KG1 (cell line): ENCODE measurements at places on chromosomes 4 and X.
A peak's percentile ranks its signal among the peaks of the same experiment; 100 is the strongest.

- DNase-seq, result peak; percentile 63
Measured at GRCh38 chr4:138341739-138342415, 99.7 kb upstream of the SLC7A11 start.

GRCh38 chr4:180634306-180634705 lies 1608.9 kb upstream of the TENM3 start:
- DNase-seq, result no peak

DNA sequence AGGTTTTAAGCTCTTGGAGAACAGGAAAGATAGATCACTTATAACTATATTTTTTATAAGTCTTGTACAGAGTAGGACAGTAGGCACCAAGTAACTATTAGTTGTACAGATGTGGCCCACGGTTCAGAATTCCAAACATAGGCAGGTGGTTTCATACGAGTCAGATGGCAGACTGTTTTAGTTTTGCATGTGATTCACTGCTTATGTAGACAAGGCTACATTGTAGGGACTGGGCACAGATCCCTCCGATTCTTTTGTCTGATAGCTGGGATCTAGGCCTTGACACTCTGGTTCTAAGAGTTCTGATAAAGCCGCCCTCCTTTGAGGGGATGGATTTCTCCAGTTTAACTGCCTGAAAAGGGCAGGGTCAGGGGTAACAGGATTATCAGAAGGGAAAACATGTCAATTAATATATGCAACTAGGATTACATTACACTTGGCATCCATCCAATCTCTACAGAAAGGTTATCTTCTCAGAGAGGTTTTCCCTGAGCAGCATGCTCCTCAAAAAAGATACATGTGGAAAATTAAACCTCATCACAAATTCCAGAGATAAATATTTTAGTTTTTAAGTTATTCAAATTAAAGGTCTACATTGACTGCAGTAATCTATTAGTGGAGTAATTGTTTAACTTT lies 87.8 kb downstream of the SPRY1 start:
- no peak for DNase-seq

DNA sequence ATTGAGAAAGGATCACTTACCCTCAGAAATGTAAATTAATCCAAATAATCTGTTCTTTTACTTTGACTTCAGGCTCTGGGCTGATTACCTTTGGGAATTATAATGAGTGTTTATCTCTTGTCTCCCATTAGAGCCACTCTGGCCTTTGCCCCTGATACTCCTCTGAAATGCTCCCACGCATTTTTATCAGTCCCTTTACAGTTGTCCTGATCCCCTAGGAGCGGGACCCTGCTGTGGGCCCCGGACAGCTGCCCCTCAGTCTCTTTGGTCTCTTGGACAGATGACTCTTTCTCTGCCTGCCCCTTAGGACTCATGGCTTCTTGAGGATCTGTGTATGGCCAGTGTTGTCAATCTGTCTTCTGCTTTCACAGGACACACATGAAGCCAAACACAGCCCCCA lies 1.0 kb upstream of the TRIM75 start:
- no peak for DNase-seq

- no peak for DNase-seq
Measured at GRCh38 chr4:156790866-156791265, 180.7 kb downstream of the PDGFC start.

DNA sequence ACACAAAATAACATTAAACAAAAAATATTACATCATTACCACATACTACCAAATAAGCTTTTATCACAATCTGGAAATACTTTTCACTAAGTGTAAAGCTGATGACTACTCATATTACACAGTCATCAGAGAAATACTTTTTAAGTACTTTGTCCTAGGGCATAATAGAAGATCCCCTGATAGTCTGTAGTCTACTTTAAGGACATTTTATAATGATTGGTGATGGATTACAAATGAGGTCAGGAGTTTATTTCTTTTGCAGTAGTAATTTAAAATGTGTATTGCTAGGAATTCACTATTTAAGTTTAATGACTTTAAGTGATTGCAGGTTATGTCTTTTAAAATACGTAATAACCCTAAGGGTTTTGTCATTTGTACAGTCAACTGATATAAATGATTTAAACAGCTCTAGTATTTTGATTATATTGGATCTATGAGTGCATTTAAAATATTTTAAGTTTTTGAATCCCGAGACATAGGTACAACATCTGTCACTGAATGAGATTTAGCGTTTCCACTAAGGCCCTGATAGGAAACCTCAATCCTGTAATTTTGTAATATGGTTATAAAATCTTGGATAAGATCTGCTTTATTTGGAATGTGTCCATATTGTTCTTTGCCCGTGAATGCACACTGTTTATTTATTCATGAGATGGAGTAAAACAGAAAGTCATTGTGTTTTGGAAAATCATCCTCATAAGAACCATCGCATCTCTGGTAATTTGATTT lies 189.5 kb downstream of the ARAP2 start:
- no peak for DNase-seq

DNA sequence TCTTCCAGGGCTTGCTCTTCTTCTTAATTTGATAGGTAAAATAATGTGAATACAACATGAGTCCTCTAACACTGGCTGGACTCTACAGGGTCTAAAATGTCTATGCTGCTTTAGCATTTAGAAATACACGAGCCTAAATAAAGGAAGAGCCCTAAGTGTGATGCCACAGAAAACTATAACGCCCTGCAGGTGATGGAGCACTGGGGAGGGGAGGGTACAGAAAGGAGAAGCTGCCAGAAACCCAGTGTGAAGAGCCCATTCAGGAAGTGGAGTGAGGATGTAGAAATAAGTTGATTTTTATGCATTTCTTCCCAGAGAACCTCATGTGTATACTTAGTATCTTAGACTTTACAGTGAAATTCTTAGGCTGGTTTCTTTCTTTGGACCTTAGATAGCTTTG lies 83.4 kb downstream of the TNIP2 start:
- no peak for DNase-seq

GRCh38 chr4:7956270-7956808 lies 16.7 kb upstream of the AFAP1 start:
- DNase-seq, result no peak

- DNase-seq, result no peak
Measured at GRCh38 chr4:2259541-2260343, 2.2 kb downstream of the MXD4 start.

DNA sequence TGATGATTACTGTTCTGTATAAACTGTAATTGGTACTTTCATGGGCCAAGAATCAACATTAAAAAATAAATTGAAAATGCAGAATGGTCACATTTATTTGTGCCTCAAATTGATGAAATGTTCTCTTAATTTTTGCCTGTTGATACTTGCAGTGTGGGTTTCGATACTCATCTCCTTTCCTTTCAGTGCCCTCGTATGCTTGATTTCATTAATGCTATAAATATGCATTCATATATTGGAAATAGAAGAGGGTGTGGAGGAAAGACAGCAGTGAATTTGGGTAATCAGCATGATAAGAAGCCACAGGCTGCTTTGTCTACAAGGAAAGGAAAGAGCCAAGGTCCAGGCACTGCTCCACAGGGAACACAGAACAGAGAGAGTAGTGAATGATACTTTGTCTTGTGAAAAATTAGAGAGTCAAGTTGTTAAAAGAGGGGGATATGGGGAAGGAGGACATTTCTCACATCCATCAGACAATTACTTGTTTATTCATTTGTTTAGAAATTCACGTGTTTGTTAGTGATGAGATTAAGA lies 1.0 kb upstream of the DDX60 start:
- no peak for DNase-seq

- DNase-seq, result no peak
Measured at GRCh38 chr4:128653527-128654444, 155.7 kb upstream of the JADE1 start.

GRCh38 chr4:7297881-7298280 lies 105.5 kb downstream of the SORCS2 start:
- no peak for DNase-seq

DNA sequence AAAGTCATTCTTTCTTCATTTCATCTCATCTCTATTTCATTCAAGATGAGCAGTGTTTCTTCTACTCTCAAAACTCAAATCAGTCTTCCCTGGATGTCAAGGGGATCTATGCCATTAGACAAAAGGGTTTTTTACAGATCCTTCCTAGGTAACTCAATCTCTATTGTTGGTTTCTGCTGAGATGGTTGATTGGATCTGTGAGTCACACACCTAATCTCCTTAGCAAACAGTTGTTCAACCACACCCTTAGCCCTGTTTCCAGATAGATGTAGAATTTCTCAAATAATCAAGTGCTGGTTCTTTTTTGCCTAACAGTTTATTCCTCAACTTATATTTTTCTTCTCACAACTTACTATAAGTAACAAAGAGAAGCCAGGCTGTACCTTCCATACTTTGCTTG lies 200.5 kb downstream of the KDR start:
- no peak for DNase-seq

DNA sequence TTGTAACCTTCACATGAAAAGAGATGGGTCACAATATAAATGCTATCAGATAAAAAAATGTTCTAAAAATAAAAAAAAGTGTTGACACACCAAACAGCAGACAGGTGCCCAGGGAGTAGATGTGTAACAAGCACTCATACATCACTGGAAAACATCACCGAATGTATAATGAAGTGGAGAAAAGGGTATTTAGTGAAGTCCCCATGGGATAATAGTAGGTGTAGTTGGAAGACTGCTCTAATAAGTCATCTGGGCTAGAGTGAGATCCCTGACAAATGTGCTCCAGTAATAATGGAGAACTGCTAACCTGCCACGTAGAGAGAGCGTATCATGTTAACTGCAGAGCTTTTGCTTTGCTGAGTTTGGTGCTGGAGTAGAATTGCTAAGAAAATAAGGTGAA lies 152.0 kb downstream of the GRIA2 start:
- no peak for DNase-seq

- no peak for DNase-seq
Measured at GRCh38 chr4:139851639-139852038, 186.0 kb downstream of the MGST2 start.

DNA sequence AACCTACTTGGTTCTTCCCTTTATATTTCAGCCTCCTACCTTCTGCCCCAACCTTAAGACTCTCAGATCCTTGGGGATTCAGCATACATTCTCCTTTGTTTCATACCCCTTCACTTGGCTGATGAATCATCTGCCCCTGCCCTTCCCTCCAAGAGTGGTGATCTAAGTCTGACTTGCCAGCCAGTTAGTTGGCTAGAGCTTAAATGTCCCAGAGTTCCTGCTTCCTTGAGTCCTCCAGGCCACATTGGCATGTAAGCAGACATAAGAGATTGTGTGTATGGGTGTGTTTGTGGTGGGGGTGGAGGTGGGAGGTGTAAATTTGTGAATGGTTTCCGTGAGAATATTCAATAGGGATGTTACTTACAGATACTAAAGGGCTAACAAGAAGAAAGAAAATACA lies 3.7 kb upstream of the TEX13D start:
- no peak for DNase-seq

DNA sequence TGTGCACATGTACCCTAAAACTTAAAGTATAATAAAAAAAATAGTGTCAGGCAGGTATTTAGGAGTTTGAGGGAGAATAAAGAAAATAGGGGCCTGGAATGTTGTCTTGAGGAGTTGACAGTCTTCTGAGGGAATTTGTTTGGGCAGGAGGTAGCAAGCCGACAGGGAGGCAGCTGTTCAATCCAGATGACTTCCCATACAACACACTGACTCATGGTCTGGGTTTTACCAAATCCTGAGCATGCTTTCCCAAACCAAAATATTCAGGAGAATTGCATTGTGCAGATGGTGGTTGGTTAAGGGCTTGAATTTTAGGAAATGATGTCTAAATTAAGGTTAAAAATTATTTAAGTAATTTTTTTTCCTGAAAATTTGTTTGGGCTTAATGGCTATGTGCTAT lies 430.0 kb downstream of the INPP4B start:
- DNase-seq, result no peak

DNA sequence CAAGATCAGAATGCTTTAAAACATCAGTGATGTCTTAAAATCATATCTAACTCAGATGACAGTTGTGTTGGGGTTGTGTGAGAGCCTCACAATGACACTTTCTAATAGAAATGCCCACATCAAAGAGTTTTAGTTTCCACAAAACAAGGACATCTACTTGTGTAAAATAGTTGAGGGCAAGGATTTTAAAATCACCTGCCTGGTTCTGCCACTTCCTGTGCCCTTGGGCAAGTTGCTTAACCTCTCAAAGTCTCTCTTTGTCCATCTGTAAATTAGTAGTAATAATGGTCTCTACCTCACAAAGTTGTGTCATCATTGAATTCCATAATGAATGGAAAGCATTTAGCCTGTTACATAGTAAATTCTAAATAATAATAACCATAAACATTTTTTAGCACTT lies 41.9 kb upstream of the RELL1 start:
- no peak for DNase-seq

DNA sequence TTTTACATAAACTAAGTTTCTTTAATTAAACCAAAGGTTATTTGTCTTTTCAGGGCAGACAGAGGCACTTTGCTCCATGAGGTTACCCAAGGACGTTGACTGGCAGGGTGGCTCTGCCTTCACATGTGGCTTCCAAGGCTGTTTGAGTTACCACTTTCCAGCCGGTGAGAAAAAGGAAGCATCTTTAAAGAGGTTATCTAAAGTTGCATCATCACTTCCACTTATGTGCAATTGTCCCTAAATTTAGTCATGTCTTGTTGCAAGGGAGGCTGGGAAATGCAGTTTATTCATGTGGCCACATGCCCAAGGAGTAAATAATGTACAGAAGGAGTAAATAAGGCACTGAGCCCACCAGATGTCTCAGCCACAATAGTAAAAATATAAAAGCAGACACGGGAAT lies 29.0 kb upstream of the RAP1GDS1 start:
- DNase-seq, result no peak

GRCh38 chr4:10983268-10983667 lies 298.7 kb upstream of the CLNK start:
- no peak for DNase-seq

- DNase-seq, result peak; percentile 86
Measured at GRCh38 chr4:40055863-40056715, 561 bp upstream of the N4BP2 start.

DNA sequence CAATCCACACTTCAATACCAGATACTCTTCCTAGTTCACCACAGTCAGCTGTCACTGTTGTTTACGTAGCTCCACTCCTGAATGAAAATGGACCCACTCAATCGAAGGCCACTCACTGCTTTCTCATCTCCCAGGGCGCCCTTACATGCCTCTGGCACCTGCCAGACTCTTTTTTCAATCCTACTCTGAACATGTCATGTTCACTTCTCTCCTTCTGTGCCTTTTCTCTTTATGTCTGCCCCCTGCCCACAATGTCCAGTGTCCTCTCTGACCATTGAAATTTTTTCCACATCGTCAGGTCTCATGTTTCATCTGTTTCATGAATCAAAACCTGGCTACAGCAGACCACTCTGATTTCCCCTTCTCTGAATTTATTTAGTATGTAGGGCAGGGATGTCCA lies 1.3 kb upstream of the MGAT4D start:
- no peak for DNase-seq

- no peak for DNase-seq
Measured at GRCh38 chr4:113820108-113820507, 58.6 kb upstream of the CAMK2D start.

GRCh38 chr4:76943790-76944189 lies 5.8 kb upstream of the SEPTIN11 start:
- DNase-seq, result no peak

DNA sequence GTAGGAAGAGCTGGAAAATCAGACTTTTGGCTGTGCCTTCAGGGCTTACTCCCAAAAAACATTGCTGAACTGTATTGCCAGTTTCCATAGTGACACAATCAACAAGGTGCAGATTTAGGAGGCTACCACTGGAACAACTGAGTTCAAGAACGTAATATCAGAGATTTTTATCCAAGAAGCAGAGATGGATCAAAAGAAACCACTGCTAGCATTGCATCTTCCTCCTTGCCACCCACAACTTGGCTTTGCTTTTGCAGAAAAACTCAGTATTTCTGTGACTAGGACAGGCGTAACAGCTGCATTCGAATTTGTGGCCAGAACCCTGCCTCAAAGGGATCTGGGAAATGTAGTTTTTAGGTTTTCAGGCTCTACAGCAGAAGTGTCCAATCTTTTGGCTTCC lies 27.8 kb upstream of the WDFY3 start:
- DNase-seq, result no peak
